Fibroblast of the conjunctiva (primary cell): ENCODE measurements at places on chromosomes 12 and 14.

DNA sequence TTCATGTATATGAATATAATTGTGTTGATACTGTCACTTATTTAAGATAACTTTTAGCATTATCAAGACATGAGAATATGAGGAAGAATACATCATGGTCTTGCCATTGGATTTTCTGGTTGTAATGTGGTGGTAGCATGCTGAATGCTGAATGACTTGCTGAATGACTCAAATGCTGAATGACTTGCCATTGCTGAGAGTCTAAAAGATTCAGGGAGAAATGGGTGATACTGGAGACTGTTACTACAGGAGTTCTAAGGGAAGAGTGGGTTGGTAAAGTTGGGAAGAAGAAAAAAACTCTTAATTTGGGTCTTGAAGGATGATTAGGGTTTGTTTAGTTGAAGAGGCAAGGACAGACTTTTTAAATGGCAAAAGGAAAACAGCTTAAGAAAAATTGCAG, 72.1 kb upstream of the MANSC4 start:
- DNase-seq, result no peak

- DNase-seq, result no peak
Observed at GRCh38 chr14:71645656-71646055, 286.6 kb upstream of the RGS6 start.

DNA sequence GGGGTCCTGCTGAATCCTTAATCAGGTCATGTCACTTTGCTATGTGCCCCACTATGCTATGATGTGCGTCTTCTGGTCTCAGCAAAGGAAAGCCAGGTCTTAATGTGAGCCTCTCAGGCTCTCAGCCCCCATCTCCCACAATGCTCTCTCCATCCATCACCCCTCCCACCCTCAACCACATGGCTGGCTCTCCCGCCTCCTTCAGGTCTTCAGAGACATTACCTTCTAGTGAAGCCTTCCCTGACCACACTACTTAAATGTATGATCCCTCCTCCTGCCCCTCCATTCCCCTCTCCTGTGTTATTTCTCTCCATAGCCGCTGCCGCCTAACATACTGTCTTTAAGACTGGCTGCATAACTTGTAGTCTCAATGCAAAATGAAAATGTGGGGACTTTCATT, 50.5 kb downstream of the KRT80 start:
- DNase-seq, result no peak

GRCh38 chr14:100719976-100720520, 6.6 kb upstream of the DLK1 start:
- DNase-seq, result no peak
